A549 treated with dexamethasone at 1 μM for 4 hours (cell line): ENCODE measurements at places on chromosomes 7 and 10. TPM values are rescaled to one million over a fixed set of nuclear protein-coding genes. Genes with fewer than 3 reads are reported as not detected.

Gene CADPS2
- 0.03 to 0.07 TPM (median 0.05 TPM) in 4 of 5 replicates, not detected in the other for total RNA-seq

Gene NPFFR1
- 0.01 to 0.02 TPM (median 0.01 TPM) in 4 of 5 replicates, not detected in the other for total RNA-seq

Gene HMX2
- 0.07 to 0.11 TPM (median 0.08 TPM) in 3 of 5 replicates, not detected in the others for total RNA-seq

Gene JCAD
- total RNA-seq: 20.7 to 26.0 TPM (median 23.9 TPM) in 5 replicates

Gene PLEKHA1
- 18.2 to 28.3 TPM (median 23.9 TPM) in 5 replicates for total RNA-seq

Gene FGFBP3
- total RNA-seq: 2.1 to 2.4 TPM (median 2.3 TPM) in 5 replicates

Gene RBP3
- not detected in 5 replicates for total RNA-seq

Gene MRLN
- not detected in 5 replicates for total RNA-seq

Gene FAM25C
- total RNA-seq: 0.57 to 4.1 TPM (median 2.0 TPM) in 4 of 5 replicates, not detected in the other

Gene NODAL
- 0.05 TPM in 1 of 5 replicates, not detected in the others for total RNA-seq

Gene TASOR2
- total RNA-seq: 25.5 to 45.0 TPM (median 40.5 TPM) in 5 replicates

Gene SPAM1
- total RNA-seq: not detected in 5 replicates

Gene SLC26A5
- not detected in 5 replicates for total RNA-seq

Gene ELN
- 0.12 to 0.25 TPM (median 0.16 TPM) in 5 replicates for total RNA-seq

Gene RARRES2
- total RNA-seq: 0.28 TPM in 1 of 5 replicates, not detected in the others

Gene AKR1C3
- 1,052 to 1,178 TPM (median 1,142 TPM) in 5 replicates for total RNA-seq

Gene HOXA2
- total RNA-seq: 0.61 to 0.88 TPM (median 0.69 TPM) in 5 replicates
